ENCODE measurements at places on chromosomes 7 and 10. TPM values are rescaled to one million over a fixed set of nuclear protein-coding genes. Genes with fewer than 3 reads are reported as not detected.

DNA sequence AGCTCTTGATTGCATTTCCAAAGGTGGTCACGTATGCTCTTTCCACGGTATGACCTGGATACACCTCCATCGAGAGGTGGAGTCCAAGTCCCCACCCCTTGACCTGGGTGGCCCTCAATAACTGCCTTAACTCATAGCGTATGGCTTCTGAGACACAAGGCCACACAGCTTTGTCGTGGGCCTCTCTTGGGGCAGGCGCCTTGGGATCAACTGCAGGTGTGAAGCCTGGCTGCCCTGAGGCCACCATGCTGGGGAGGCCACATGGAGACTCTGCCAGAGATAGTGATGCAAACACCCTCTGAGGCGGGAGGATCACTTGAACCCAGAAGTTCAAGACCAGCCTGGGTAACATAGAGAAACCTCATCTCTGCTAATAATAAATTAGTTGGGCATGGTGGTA is 30.7 kb upstream of the RASGEF1A start:
- DNase-seq = no peak

GRCh38 chr7:51785171-51785570 is 468.6 kb upstream of the COBL start:
- no peak for DNase-seq

- DNase-seq = no peak
Measured at GRCh38 chr7:137296576-137296975, 47.0 kb downstream of the PTN start.

GRCh38 chr7:27140126-27140857 is 3.2 kb downstream of the HOXA5 start:
- no peak for DNase-seq

- no peak for DNase-seq
Measured at GRCh38 chr7:103149808-103150180, 895 bp upstream of the NAPEPLD start.

- no peak for DNase-seq
Measured at GRCh38 chr7:7554649-7555575, 11.8 kb upstream of the MIOS start.

- DNase-seq = no peak
Measured at GRCh38 chr10:114492351-114493037, 88.2 kb upstream of the AFAP1L2 start.

GRCh38 chr10:804191-804781 is 114.8 kb upstream of the DIP2C start:
- DNase-seq = no peak

DNA sequence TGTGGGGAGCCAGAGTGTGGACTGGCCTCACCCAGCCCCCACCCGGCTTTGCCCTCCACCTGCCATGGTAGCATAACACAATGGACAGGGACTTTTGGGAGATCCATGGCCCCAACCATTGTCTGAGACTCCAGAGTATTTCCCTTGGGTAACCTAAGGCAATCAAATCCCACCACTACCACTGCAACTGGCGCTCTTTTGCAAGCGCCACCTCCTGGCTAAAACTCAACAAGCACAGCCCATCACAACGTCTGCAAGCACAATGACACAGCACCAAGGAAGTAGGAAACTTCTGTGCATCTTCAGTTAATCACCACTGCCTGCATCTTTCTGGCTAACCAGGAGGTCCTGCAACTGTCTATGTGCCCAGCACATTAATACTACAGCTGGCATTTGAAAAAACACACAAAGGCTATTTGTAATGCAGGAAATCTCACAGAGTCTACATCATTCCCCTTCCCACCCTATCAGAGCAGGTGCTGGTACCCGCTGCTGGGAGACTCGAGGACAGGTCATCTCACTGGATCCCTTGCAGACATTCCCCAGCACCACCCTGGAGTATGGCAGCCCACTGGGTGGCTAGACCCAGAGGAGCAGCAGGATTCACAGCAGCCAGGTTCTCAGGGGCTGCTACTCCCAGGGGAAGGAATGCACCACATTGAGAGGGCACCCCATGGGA is 27.7 kb downstream of the ANKRD26 start:
- no peak for DNase-seq

DNA sequence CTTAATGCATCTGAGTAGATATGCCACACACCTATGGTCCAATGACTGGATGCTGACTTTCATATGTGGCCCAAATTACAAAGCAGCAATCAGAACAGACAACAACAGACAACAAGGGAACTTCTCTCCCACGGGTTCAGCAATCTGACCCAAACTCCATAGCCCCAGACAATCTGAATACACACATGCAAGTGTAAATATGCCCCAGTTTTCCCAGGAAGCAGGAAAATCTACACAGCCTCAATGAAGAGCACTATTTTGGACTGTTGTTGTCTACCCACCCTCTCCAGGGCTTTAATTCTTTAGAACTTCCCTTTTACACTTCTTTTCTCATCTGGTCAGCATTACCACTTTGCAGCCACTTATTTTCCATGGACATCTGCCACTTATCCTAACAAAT is 2.0 kb upstream of the CCNY start:
- DNase-seq = no peak

HMX2 gene
- not detected for total RNA-seq

OGDHL gene
- 0.26 TPM for total RNA-seq

MRLN gene
- not detected for total RNA-seq
